ENCODE measurements at places on chromosomes 2 and 18.

- DNase-seq = peak; percentile 32
These were observed 95.9 kb downstream of the GFPT1 start for GRCh38 chr2:69291004-69291650.

GRCh38 chr18:76274468-76275289 lies 220.4 kb downstream of the ZNF516 start:
- DNase-seq = peak; percentile 26

DNA sequence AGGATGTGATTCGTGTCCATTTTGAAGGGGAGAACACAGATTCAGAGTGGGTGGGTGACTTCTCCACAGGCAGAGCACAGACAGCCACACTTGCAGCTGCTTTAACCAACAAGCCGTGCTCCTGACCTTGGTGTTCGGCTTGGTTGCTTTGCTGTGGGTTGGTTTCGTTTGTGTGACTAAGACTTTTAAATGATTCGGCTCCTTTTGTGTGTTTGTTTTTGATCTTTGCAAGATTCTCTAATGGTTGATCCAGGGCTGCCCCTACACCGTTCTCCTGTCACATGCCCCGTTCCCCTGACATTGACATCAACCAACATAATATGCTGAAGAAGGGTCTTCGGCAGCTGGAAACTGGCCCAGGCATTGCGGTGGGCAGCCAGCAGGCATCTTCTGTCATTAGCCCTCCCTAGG lies 95.9 kb upstream of the MBOAT2 start:
- DNase-seq = no peak

DNA sequence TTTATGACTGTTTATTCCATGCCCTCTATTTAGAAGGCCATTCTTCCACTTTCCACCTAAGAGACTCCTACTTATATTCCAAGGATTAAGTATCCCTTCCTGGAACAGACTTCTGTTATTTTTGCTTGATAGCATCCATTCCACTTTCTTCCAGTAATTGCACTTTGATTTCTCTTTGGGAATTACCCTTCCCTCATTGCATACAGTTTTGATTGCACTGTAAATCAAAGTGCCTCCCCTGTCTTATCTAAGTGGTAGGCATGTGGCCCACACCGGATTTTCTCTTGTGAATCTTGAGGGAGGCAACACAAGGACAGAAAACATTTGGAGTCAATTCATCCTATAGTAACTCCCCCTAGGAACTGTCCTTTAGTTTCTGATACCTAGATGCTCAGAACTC lies 120.4 kb downstream of the PDE11A start:
- DNase-seq = no peak

GRCh38 chr2:25297738-25298137 lies 44.0 kb downstream of the DNMT3A start:
- no peak for DNase-seq

GRCh38 chr2:220033546-220033945 lies 406.1 kb downstream of the SLC4A3 start:
- no peak for DNase-seq

- DNase-seq = peak; percentile 26
These were observed 9.6 kb downstream of the CALCRL start for GRCh38 chr2:187438455-187438854.

DNA sequence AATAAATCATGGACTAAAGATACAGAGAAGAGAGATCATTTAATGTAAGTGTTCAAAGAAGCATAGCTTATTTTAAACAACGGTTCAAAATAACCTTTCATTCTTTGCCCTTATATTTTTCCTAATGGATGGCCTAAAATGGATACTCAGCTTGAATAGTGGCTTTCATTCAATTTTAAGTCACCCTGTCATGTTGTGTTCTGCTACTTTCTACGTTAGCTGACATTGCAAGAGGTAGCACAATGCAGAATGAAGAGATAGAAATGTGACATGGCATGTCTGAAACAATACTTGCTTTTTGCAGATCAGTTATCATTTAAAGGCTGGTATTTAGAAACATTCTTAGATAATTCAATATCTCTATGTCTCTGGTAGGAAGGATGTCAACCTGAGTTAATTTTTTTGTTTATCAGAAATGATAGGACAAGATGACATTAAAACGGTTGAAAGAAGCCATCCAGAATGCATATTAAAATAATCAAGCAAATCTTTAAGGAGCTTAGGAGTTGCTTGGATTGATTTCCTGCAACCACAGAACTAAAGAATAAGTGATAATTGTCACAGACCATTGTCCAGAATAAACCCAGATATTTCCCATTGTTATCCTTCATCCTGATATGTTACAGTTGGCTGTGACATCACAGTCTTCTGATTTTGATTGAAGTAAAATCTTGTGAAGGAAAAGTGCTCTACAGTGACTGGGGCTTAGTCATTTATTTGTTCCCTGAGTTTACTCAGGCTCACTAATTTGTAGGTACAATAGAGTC lies 41.7 kb upstream of the CAVIN2 start:
- DNase-seq = no peak

GRCh38 chr2:191180713-191181112 lies 29.9 kb upstream of the STAT4 start:
- no peak for DNase-seq

DNA sequence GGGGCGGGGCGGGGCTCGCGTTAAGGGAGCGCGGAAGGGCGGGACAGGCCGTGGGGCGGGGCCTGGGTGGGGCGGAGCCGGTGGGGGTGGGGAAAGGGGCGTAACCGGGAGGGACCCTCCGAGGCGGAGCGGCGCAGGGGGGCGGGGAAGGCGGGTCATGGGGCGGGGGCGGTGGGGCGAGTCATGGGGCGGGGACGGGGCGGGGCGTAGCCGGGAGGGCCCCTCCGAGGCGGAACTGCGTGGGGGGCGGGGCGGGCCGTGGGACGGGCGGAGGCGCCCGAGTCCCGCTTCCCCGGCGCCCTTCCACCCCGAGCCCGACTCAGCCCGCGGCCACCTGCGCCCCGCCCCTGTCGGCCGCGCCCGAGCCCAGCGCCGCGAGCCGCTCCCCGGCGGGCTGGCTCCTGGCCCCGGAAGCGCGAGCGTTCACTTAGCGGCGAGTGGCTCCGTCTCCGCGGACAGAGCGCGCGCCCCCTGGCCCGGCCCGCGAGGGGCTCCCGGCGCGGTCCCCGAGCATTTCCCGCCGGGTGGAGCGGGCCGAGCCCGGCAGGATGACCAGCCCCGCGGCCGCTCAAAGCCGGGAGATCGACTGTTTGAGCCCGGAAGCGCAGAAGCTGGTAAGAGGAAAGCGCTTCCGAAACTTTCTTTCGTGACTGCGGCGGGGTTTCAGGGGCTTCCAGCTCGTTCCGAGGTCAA lies 64.7 kb downstream of the LRRFIP1 start:
- DNase-seq = peak; percentile 90

GRCh38 chr2:239321596-239322415 lies 79.0 kb downstream of the HDAC4 start:
- DNase-seq = no peak

GRCh38 chr2:43136011-43136799 lies 90.2 kb downstream of the ZFP36L2 start:
- DNase-seq = no peak

- DNase-seq = no peak
These were observed 279.2 kb downstream of the PTPRM start for GRCh38 chr18:7846335-7846734.

- no peak for DNase-seq
These were observed 189.8 kb upstream of the NABP1 start for GRCh38 chr2:191488135-191488534.

DNA sequence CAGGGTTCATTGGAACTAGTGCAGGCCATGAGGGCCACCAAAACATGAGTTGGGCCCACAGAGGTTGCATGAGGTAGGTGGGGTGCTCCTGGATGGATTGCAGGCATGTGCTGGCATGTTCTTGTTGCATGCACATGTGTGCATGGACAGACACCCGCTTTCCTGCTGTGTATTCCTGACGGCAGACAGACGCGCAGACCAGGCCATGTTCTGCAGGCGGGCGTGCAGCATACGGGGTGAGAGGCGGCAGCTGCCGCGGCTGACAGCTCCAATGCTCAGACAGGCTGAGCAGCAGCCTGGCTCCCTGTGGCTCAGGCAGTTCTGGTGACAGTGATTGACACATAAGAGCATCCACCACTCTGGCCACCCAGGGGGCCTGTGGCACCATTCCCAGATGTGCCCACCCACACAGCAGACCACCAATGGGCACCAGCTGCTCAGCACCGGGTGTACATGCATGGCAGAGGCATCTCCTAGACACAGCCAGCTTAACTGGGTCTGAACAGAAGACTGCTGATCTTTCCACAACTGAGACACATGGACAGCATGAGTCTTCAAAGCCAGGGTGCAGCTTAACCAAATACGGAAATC lies 21.2 kb downstream of the HS1BP3 start:
- DNase-seq = no peak

- no peak for DNase-seq
These were observed 44.2 kb downstream of the TTC27 start for GRCh38 chr2:32671885-32672533.

GRCh38 chr2:85132834-85133637 lies at the start of gene TCF7L1:
Gene TCF7L1, plus strand, starts transcription at chr2:85133392. Its CDS starts 293 bp downstream, at chr2:85133685.
- no peak for DNase-seq

DNA sequence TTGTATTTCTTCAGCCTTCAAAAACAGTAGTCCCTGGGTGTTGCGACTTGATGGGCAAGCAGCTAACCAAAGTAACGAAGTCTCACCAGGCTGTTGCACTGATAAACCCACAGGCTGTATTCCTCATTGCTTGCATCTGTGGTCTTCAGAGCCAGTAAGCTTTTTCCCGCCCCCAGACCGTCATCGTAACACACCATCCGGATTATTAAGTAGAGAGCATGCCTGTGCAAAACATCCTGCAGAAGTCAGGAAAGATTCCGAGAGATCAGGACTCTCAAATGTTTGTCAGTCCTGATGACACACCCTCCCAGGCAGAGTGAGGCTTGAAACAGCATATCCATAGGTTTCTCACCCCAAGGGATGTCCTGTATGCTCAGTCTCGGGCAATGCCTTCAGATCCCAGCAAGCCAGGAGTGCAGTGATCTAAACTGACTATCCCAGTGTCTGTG lies 15.9 kb downstream of the ITGB1BP1 start:
- no peak for DNase-seq

DNA sequence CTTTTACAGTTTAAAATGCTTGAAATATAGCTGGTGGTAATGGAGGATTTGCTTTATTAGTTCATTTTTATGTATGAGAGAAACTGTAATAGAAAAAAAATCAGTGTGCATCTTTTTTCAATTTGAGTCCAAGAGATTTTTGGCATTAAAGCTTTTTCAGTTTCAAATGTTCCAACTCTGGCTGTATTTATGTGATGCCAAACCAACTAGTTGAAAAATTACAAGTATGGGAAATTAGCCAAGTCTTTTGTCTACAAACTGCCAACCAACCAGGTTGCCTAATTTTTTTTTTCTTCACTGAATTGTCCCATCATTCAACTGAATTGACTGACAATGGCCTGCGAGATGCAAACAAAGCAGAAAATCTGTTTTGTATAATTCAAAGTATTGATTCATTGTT lies 95.7 kb downstream of the ICOS start:
- DNase-seq = no peak

DNA sequence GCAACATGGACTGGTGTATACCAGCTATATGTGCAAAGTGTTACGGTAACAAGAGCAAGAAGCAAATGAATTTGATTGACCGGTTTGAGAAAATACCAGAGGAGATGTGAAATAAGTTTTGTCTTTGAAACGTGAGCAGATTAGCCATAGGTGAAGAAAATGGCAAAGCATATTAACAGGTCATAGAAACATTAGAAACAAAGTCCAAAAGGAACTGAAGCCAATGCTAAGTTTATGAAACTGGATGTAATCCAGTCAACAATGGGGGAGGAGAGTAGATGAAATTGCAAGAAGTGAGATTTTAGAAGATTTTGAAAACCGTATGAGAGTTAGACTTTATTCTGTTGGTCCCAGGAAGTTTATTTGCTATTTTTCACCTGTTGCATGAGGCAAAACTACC lies 1315.4 kb upstream of the CHAC2 start:
- DNase-seq = no peak

- DNase-seq = no peak
These were observed 36.9 kb upstream of the FAM98A start for GRCh38 chr2:33636001-33636400.

DNA sequence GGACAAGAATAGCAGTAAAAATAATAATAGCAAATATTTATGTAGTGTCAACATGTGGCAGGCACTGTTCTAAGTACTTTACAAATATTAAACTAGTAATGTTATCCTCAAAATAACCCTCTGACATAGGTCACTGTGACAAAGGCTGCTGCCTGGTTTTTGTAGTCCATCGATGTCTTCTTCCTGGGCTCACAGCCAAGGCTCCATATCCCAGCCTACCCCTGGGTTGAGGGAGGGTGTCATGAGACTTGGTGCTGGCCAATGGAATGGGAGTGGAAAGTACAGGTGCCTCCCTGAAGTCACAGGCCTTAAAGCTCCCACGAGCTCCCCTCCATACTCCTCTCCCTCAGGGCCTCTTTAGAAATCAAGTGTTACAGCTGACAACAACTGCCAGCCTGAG lies 159.3 kb downstream of the CYRIA start:
- no peak for DNase-seq

DNA sequence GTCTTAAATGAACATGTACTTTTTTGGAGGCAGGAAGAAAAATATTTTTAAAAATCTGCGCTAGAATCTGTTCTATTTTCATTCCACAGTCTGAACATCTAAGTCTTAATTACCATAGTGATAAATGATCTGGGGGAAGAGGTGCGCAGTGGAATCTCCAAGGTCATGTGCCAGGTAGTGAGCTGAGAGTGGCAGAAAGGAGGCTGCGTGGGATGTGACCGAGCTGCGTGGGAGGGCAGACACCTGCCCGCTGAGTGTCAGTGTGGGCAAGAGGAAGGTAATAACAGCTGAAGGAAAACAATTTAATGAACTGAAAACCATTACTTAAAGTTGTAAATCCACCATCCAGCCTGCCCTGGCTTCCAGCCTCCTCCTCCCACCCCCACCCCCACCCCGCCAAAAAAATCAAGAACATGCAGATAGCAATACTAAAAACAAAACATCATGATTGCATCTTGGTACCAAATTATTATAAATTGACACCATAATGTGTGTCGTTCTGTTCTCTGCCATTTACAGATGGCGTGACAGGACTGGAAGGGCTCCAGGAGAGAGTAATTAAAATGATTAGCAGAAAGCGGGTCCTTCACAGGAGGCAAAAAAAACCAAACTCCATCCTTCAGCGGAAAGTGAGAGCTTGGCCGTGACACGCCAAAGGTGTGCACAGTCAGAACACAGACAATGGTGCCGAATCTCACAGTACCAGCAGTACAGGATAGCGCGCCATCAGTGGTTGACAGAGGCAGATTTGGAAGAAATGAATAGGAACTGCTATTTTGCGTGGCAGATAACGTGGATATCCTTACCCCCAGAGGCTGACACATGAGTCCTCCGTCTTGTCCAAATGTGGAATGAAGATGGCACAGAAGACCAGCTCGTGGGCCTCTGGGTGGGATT lies 11.4 kb upstream of the DTNB start:
- DNase-seq = no peak

- DNase-seq = no peak
These were observed 106.2 kb downstream of the KCTD1 start for GRCh38 chr18:26442126-26442525.

DNA sequence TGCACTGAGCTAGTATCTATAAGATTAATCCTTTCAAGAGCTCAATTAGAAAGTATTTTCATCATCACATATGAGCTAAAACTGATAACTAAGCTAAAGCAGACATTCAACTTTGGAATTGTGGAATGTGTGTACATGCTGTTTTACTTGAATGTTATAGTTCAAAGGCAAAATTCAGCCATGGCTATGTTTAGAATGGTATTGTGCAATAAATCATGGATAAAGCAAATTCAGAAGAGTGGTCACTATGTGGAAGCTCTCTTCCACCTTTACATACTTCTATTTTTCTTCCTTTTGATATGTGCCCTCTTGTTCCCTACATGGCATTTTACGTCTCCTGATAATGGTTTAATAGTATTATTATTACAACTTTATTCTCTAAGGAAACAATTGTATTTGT lies 1366.3 kb upstream of the LRRTM1 start:
- no peak for DNase-seq

GRCh38 chr2:174662859-174663258 lies 65.3 kb upstream of the WIPF1 start:
- DNase-seq = no peak
